Gastrocnemius medialis (tissue), 4 donors: ENCODE measurements at places on chromosomes 11 and 22.

DNA sequence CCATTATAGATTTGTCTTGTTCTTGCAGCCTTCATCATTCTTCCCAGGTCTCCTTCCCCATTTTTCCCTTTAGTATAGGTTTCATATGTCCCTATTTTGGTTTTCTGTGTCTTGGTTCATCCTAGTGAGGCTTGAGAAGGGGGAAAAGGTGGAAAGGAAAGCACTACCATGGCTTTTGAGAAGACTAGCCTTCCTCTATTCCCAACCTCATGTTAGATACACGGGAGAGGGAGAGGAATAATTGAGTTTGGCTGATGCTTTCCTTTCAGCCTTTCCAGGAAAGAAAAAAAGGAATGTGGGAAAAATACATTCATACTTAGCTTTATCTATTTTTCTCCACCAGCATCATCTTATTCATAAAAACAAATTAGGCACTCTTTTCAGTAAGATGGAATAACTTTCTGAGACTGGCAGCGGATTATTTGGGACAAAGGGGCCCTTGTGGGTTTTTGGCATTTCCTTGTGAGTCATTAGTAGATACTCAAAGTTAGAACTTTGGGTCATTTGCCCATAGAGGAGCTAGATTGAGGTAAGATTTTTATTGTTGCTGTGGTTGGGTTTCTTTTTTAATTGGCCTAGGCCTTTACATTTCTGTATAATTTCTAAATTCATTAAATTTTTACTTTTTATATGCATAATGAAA lies 23.8 kb downstream of the CAPRIN1 start:
- DNase-seq: no peak

DNA sequence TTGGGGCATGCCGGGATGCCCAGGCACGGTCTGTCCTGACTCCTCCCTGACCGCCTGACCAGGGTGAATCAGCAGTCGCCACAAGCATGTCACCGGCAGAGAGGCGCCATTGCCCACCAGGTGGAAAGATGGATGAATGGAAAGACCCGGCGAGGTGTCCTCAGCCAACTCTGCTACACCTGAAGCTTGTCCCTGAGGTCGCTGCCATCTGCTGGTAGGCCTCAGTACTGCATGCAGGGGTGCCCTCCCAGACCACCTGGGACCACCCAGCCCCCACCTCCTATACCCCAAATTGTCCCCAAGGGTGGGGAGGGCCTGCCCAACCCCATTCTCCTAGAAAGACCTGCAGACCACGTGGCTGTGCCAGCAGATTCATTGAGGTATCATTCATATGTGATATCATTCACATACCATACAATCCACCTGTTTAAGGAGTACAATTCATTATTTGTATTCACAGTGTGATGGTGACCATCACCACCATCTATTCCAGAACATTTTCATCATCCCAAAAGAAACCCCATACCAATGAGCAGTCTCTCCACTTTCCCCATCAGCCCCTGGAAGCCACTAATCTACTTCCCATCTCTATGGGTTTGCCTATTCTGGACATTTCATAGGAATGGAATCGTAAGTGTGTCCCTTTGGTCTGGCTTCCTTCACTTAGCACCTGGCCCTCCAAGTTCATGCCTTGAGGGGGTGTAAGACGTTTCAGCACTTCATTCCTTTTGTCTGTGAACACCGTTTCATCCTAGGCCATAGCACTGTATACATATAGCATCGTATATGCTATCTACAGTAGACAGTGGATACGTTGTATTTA lies 17.5 kb downstream of the FGF3 start:
- no peak for DNase-seq

GRCh38 chr11:11010624-11011127 lies 152.8 kb upstream of the ZBED5 start:
- peak; percentile 25 for DNase-seq

DNA sequence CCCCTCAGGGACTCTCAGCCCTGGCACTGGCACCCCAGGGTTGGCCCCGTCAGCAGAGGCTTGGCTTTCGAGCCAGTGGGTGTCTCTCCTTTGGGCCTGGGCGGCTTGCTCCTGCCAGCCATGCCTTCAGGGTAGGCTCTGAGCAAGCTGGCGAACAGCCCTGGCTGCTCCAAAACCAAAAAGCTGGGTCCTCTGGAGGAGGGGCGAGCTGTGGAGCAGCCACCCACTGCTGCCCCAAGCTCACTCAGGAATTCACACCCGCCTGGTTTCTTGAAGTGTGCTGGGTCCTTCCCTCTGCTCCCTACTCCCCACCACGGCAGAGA lies 6.2 kb downstream of the YDJC start:
- no peak for DNase-seq

GRCh38 chr11:96696731-96697130 lies 306.9 kb downstream of the JRKL start:
- DNase-seq: no peak

GRCh38 chr22:19429950-19430889 lies 1.3 kb downstream of the HIRA start:
- no peak for DNase-seq

GRCh38 chr11:66408488-66409214 lies 12.2 kb upstream of the NPAS4 start:
- DNase-seq: peak; percentile 57

- DNase-seq: no peak
Observed at GRCh38 chr22:30887453-30887852, 81.1 kb downstream of the MORC2 start.

- DNase-seq: no peak
Observed at GRCh38 chr22:30045494-30045887, 34.8 kb upstream of the HORMAD2 start.

- no peak for DNase-seq
Observed at GRCh38 chr11:93491973-93492372, 51.2 kb downstream of the SMCO4 start.

DNA sequence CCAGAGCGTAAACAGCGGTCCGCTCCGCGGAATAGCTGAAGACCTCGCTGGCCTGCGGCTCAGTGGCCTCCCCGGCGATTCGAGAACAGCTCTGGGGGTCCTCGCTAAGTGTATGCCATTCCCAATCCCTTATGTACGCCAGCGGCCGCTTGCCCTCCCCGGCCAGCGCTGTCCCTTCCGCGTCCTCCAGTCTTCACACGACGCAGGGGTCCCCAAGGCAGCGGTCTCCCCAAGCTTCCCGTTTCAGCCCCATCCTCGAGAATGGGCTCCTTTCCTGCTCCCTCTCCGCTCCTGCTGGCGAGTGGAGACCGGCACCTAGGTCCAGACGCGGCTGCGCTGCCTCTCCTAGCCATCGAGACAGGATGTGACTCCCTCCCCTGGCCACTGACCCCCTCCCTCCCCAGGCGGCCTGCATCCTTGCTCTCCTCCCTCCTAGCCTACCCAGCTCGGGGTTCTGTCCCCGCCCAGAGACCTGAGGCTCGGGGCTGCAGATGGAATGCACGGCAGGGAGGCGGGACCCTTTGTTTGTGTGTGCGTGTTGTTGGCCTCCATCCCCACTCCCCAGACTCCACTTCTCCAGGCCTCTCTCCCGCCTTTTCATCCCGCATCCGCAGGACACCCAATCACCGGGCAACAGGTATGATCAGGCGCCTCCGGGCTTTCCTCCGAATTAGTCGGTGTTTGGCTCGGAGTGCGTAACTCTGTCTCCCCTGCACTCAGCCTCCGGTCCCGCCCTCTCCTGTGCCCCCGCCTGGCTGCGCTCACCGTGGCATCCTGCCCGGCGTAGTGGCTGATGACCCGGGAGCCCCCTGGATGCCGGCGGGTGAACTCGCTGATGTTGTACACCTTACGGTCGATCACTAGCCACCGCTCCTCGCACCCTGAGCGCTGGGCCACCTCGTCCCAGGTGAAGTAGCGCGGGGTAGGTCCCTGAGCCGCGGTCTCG lies 740 bp downstream of the FADS1 start:
- DNase-seq: peak; percentile 49

- no peak for DNase-seq
Observed at GRCh38 chr11:13261591-13262061, 16.0 kb upstream of the BMAL1 start.

DNA sequence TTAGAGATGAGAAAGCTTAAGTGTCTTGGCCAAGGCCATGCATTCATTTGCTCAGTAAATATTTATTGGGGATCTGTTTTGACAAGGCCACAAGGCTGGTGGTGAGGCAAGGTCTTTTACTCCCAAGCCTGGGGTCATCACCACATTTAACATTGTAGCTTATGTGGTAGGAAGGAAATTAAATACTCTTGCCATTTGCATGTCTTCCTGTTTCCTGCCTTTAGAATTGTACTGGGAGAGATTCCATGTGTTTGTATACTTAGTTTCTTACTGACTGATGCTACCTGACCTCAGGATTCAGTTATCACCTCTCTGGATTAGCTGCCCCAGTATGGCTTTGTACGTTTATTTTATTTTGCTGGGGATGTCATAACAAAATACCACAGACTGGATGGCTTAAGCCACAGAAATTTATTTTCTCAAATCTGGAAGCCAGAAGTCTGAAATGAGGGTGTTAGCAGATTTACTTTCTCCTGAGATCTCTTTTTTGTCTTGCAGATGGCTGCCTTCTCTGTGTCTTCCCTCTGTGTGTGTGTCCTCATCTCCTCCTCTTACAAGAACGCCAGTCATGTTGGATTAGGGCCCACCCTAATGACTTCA lies 44.8 kb downstream of the SPECC1L start:
- DNase-seq: no peak

DNA sequence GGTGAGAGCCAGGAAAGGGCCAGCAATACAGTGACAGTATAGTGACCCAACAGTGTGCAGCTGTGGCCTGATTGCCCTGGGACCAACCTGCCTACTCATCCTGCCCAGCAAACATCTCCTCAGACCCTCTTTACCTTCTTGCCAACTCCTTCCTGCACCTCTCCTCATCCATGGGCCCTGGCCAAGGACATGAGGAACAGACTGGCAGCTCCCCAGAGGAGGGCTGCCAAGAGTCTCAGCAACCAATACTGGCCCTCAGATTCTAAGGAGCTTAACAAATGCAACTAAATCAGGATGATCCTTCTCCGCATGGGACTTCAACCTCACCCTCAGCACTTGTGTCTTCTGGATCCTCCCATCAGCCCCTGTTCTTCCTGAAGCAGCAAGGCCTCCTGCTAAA lies 77.0 kb downstream of the RPL27A start:
- peak; percentile 48 for DNase-seq
